ENCODE measurements at places on chromosomes 16 and 17. TPM values are rescaled to one million over a fixed set of nuclear protein-coding genes. Genes with fewer than 3 reads are reported as not detected.

GRCh38 chr17:55784666-55785065, 33.8 kb downstream of the PCTP start:
- no peak overlapping the region for H3K4me3 ChIP-seq
- no peaks in the 10 kb centered on the region for H3K36me3 ChIP-seq
- H3K27me3 ChIP-seq = no peaks in the 10 kb centered on the region
- no peak for DNase-seq
- H3K4me1 ChIP-seq = no peaks in the 10 kb centered on the region
- no peak overlapping the region for H3K27ac ChIP-seq

GRCh38 chr16:29993191-29993902, 2.1 kb downstream of the HIRIP3 start:
- peaks cover 82% of the 10 kb centered on the region for H3K36me3 ChIP-seq
- no peaks in the 10 kb centered on the region for H3K27me3 ChIP-seq
- H3K27ac ChIP-seq = no peak overlapping the region
- no peak for DNase-seq
- H3K4me3 ChIP-seq = no peak overlapping the region

- H3K27ac ChIP-seq = no peak overlapping the region
- peaks cover 19% of the 10 kb centered on the region for H3K36me3 ChIP-seq
- H3K27me3 ChIP-seq = peaks cover 4% of the 10 kb centered on the region
- DNase-seq = no peak
Observed at GRCh38 chr17:2051933-2052559, 2.9 kb upstream of the HIC1 start.

- no peaks in the 10 kb centered on the region for H3K27me3 ChIP-seq
- H3K4me1 ChIP-seq = peaks cover 7% of the 10 kb centered on the region
- H3K27ac ChIP-seq = no peak overlapping the region
- no peak for DNase-seq
- H3K36me3 ChIP-seq = no peaks in the 10 kb centered on the region
- H3K4me3 ChIP-seq = no peak overlapping the region
Observed at GRCh38 chr16:86980644-86981043, 336.5 kb downstream of the C16orf95 start.

GRCh38 chr17:21549107-21549687, 143.1 kb upstream of the KCNJ18 start:
- no peaks in the 10 kb centered on the region for H3K27me3 ChIP-seq
- H3K4me1 ChIP-seq = no peaks in the 10 kb centered on the region
- H3K4me3 ChIP-seq = no peak overlapping the region
- DNase-seq = no peak
- no peak overlapping the region for H3K27ac ChIP-seq

DNA sequence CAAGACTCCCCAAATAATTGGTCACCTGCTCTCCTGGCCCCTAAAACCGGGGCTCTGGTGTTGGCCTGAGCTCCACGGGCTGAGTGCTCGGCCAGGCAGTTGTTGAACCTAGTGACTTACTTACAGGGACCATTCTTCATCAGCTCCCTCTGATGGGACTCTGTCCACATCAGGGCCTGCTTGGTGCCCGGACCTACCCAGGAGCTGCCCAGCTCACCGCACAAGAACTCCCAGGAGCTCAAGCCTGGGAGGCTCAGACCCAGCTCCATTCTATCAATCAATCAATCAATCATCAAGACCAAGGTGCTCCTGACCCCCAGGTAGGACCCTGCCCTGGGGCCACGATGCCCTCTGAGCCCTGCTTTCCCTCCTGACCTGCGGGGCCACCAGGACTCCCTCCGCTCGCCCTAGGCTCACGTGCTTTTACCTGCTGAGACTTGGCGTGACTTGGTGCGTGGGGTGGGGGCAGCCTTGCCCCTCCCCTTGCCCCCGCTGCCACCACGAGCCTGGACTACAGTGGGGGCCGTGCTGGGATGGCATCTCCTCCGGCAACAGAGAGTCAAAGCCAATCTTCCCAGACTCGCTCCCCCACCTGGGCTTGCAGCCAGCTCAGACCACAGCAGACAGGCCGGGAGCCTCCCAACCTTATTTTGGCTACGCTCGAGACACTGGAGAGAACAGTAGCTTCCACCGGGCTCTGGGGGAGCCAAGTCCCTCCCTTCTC, 15.7 kb downstream of the IL34 start:
- peaks cover 50% of the 10 kb centered on the region for H3K36me3 ChIP-seq
- no peak overlapping the region for H3K27ac ChIP-seq
- DNase-seq = no peak
- H3K4me1 ChIP-seq = no peaks in the 10 kb centered on the region

GRCh38 chr16:35533683-35534082, 2074.3 kb downstream of the TP53TG3F start:
- no peak for DNase-seq
- no peak overlapping the region for H3K4me3 ChIP-seq
- no peaks in the 10 kb centered on the region for H3K4me1 ChIP-seq
- no peaks in the 10 kb centered on the region for H3K36me3 ChIP-seq
- H3K27ac ChIP-seq = no peak overlapping the region

DNA sequence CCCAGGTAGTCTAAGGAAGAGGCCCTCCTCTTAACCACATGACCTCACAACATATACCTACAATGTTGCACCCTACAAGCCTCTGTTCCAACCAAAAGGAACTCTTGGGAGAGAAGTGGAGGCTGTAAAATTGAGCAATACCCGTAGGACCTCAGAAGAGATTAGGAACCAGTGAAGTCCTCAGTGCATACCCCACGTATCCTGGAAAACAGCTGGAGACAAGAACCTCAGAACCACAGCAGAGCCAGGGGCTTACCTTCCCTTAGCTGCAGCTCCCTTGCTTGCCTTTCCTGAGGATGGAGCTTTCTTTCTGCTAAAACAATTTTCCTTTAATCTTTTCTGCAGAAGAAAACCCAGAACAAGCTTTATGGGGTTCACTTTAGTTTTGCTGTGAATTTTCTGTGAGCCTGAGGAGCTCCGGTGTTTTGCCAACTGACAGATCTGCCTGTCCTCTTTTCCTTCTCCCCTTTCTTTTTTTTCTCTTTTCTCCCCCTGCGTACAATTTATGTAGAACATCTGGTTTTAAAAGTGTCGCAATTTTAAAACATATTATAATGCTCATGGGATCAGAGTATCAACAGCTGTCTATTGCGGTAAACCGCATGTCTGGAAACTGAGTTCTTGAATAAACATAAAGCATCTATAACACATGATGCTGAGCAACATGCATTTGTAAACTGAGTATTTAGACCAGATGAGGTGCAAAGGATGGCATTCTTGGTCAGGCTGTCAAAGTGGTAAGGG, 226.4 kb upstream of the MAF start:
- no peaks in the 10 kb centered on the region for H3K27me3 ChIP-seq
- no peak for DNase-seq
- no peaks in the 10 kb centered on the region for H3K36me3 ChIP-seq
- no peak overlapping the region for H3K27ac ChIP-seq

DNA sequence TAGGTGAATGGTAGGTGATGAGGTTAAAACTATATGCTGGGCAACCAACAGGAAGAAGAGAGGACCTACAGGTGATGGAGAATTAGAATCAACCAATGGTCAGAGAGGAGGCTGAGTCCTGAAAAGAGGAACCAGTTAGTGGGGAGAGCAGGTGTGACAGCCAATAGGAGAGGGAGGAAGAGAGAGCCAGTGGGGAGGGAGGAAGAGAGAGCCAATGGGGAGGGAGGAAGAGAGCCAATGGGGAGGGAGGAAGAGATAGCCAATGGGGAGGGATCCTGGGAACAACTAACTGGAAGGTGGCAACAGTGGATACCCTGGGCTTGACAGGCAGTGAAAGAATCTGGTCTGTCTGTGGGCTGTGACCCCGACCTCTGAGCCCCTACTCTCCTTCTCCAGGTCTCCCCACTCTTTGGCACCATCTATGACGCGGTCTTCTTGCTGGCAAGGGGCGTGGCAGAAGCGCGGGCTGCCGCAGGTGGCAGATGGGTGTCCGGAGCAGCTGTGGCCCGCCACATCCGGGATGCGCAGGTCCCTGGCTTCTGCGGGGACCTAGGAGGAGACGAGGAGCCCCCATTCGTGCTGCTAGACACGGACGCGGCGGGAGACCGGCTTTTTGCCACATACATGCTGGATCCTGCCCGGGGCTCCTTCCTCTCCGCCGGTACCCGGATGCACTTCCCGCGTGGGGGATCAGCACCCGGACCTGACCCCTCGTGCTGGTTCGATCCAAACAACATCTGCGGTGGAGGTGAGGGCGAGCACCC, 3.7 kb downstream of the GUCY2D start:
- no peak overlapping the region for H3K27ac ChIP-seq
- no peaks in the 10 kb centered on the region for H3K4me1 ChIP-seq
- H3K36me3 ChIP-seq = no peaks in the 10 kb centered on the region
- DNase-seq = no peak

DNA sequence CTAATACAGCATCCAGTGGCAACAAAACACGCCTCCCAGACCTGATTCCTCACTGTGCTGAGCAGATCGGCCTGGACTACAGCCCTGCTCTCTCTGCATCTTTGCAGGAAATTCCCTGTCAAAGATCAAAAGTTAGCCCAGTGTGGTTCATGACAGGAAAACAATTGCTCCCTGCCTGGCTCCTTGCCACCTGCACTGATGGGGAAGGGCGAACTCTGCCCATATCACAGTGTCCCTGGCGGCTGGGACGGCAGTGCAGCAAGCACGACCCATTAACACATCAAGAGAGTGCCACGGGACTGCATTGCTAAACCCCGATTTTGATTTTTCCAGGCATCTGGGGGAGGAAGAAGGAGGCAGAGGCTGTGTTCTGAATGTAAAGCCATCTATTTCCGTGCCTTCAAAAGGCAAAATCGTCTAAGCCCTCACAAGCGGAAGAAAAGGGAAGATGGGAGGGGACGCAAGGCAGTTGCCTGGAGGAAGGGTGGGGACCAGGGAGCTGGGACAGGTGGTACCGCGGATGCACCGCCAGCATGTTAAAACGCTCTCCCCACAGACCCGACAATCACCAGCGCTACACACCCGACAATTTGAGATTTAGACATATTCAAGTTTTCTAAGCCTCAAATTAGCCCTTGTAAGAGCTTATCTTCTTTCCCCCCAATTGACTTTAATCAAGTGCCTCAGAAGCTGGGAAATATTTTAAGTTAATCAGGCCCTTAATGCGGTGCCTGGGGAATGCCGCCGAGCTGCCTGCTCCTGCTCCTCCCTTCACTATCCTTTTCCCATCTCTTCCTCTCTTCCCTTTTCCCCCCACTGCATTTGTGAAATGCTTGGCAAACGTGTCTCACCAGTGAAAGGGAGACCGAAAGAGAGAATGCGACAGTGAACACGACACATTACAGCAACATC, 238.8 kb upstream of the CDH5 start:
- DNase-seq = no peak
- H3K27me3 ChIP-seq = no peaks in the 10 kb centered on the region
- no peaks in the 10 kb centered on the region for H3K36me3 ChIP-seq
- H3K4me3 ChIP-seq = no peak overlapping the region
- no peak overlapping the region for H3K27ac ChIP-seq

- peaks cover 9% of the 10 kb centered on the region for H3K4me1 ChIP-seq
- H3K27ac ChIP-seq = no peak overlapping the region
- no peaks in the 10 kb centered on the region for H3K27me3 ChIP-seq
- no peak overlapping the region for H3K4me3 ChIP-seq
Observed at GRCh38 chr17:34275881-34276280, 5.9 kb downstream of the CCL7 start.

- H3K27ac ChIP-seq = no peak overlapping the region
- peaks cover 35% of the 10 kb centered on the region for H3K4me1 ChIP-seq
- H3K4me3 ChIP-seq = no peak overlapping the region
- no peaks in the 10 kb centered on the region for H3K36me3 ChIP-seq
- peaks cover 15% of the 10 kb centered on the region for H3K27me3 ChIP-seq
Observed at GRCh38 chr17:42655528-42655927, 3.6 kb upstream of the TUBG2 start.

- H3K27ac ChIP-seq = no peak overlapping the region
- H3K4me3 ChIP-seq = no peak overlapping the region
- DNase-seq = peak; percentile 81
Observed at GRCh38 chr17:74368341-74369081, 1.2 kb downstream of the GPR142 start.

GRCh38 chr16:27798241-27798640, 248.3 kb downstream of the KATNIP start:
- peaks cover 22% of the 10 kb centered on the region for H3K27me3 ChIP-seq
- no peak overlapping the region for H3K27ac ChIP-seq
- no peak for DNase-seq
- no peak overlapping the region for H3K4me3 ChIP-seq
- H3K36me3 ChIP-seq = no peaks in the 10 kb centered on the region

- DNase-seq = no peak
- no peak overlapping the region for H3K27ac ChIP-seq
- no peaks in the 10 kb centered on the region for H3K36me3 ChIP-seq
- H3K4me3 ChIP-seq = no peak overlapping the region
- H3K4me1 ChIP-seq = no peaks in the 10 kb centered on the region
Observed at GRCh38 chr17:200586-200985, 19.1 kb upstream of the DOC2B start.

DNA sequence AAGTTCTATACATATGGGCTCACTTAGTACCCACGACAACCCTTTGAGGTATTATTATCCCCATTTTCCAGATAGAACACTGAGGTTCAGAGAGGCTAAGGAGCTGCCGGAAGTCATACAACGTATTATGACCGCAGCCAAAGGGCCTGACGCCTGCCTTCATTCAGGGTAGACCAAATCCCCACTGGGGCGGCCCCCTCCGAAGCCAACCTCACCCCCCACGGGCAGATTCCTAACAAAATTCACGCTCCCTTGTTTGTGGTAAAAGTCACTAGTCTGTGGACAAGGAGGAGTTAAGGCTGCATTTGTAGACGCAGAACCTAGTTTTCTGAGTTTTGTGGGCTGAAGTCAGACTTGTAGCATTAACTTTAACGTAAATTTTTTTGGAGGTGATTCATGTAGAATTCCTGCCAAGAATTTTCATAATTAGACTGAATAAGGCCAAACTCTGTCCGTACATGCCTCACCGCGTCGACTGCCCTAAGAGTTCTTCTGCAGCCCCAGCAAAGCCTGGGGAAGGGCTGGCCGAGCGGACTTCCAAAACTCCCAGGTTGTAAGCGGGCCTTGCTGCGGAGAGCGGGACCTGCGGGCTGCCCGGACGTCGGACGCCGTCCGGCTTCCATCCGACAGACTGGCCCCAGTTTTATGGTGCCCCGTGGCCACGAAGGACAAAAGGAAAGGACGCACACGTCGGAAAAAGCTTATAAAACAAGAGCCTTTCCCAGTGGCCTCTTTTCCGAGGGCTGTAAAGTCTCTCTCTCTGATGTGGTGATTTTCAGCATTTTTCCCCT, 75.7 kb downstream of the NXN start:
- DNase-seq = peak; percentile 51
- no peak overlapping the region for H3K4me3 ChIP-seq
- H3K27me3 ChIP-seq = no peaks in the 10 kb centered on the region
- peak overlapping the region; percentile 43 for H3K27ac ChIP-seq

- H3K4me3 ChIP-seq = no peak overlapping the region
- H3K27me3 ChIP-seq = no peaks in the 10 kb centered on the region
- no peak for DNase-seq
- H3K27ac ChIP-seq = no peak overlapping the region
- H3K36me3 ChIP-seq = no peaks in the 10 kb centered on the region
- H3K4me1 ChIP-seq = peaks cover 42% of the 10 kb centered on the region
Observed at GRCh38 chr17:78111727-78112517, 16.6 kb downstream of the TMC6 start.

The SLC16A11 gene
- total RNA-seq = not detected

The OTOP2 gene
- total RNA-seq = not detected

The SMCR8 gene
- 6.0 TPM for total RNA-seq

The TNFSF12 gene
- total RNA-seq = 22.8 TPM

The C16orf92 gene
- total RNA-seq = not detected

The C16orf90 gene
- not detected for total RNA-seq

The PRR11 gene
- 40.6 TPM for total RNA-seq

The EVI2A gene
- 10.7 TPM for total RNA-seq
